ENCODE measurements at places on chromosomes 1 and 21.

- no peak for DNase-seq
These were observed 856 bp downstream of the NRDC start for GRCh38 chr1:51877434-51878307.

DNA sequence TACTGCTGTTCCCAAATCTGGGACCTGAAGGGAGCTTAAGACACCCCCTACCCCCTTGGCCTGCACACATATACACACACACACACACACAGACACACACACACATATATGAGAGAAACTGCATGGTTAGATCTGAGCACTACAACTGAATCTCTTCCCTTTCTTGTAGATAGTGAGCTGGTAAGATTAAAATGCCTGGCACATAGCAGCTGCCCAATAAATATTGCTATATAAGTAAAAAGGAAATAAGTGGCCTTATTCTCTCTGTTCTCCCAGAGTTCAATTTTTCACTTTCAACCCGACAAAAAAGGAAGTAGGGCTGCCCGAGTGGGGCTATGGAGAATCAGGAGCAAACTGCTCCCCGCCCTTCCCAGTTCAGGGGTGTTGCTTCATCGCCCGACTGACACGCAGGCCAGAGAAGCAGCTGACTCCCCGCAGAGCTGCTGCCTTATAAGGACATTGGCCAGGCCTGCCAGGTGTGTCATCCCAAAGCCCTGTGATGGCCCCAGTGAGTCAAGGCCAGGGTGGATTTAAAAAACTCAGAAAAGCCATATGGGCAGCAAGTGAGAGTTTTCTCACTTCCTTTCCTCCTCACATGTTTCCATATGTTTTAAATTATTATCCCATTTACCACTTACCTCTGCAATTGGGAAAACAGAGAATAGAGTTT, 106.5 kb upstream of the SLC44A3 start:
- DNase-seq, result no peak

DNA sequence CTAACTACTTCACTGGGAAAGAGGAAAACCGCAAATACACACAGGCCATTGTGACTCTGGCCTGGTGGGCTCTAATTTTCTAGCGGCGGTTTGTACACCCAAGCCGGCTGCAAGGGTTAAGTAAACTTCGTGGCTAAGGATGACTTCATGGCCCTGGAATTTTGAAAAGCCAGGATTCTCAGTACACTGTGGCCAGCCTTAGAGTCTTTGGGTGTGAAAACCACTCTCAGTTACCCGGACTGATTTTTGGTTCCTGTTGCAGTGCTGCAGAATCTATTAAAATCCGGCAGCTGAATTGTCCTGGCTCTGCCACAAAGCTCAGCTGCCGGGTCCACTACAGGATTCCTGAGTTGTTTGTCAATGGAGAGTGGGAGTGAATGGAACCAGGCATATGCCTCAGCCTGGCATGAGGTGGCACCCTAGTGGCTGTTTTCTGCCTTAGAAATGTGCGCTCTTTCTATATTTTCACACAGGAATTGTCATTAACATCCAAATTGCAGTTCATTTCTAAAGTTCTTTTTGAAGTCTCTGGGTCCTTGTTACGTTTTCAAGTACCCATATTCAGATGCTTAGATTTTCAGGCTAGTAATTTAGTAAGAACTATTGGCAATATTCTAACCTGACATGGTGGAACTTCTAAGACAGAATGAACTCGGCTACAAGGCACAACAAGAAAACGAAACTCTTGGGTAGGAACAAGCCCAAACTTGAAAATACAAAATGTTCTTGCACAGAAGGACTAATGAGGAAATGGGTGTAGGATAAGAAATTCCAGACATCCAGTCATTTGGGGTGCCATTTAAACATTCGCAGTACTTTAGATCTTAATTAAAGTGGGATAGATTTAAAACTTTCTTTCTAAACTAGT, 255.9 kb downstream of the NFIA start:
- no peak for DNase-seq

- DNase-seq, result no peak
These were observed 76.7 kb downstream of the TRIM11 start for GRCh38 chr1:228329887-228330286.

GRCh38 chr1:230123280-230124185, 56.5 kb downstream of the GALNT2 start:
- no peak for DNase-seq

DNA sequence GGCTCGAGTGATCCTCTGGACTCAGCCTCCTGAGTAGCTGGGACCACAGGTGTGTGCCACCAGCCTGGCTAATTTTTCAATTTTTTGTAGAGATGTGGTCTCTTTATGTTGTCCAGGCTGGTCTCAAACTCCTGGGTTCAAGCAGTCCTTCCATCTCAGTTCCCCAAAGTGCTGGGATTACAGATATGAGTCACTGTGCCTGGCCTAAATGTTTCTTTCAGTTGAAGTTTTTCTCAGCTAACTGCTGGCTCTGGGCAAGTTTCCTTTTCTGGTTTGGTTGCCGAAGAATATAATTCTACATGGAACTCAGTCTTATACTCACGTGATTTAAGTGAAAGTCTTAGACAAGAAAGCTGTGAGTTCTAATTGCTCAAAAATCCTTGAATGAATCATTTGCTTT, 57.0 kb downstream of the SASS6 start:
- DNase-seq, result no peak

DNA sequence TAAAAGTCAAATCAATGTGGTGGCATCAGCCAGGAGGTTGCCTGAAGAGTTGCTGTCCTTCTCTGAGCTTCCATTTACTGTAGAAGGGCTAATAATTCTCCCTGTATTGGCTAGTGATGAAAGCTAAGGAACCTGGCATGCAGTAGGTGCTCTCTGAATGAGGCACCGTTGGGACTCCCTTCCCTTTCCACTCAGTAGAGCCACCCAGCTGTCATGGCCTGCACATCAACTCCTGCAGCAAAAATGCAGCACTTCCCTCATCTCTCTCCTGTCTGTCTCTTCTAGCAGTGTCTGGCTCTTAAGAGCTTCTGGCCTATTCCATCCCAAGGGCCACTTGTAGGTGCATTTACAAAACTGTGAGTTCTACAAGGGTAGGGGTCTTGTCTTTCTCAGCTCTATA, 369.0 kb downstream of the MATN1 start:
- DNase-seq, result no peak

DNA sequence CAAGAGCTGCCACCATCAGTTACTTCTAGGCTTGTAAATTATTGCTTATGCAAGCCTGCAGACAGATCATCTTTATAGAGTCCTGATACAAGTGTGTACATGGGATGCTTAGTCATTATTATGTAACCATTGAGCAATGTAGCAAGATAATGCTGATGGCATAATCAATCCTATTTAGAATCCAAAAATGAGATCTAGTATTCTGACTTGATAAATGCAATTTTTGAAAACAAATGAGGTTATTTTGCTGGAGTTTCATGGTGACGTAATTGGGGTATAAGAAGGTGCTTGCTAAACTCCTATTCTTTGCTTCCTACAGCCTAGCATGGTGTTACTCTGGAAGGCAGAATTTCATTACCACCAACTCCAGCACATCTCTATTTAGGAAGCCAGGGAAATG, 801.7 kb upstream of the PRMT6 start:
- no peak for DNase-seq

DNA sequence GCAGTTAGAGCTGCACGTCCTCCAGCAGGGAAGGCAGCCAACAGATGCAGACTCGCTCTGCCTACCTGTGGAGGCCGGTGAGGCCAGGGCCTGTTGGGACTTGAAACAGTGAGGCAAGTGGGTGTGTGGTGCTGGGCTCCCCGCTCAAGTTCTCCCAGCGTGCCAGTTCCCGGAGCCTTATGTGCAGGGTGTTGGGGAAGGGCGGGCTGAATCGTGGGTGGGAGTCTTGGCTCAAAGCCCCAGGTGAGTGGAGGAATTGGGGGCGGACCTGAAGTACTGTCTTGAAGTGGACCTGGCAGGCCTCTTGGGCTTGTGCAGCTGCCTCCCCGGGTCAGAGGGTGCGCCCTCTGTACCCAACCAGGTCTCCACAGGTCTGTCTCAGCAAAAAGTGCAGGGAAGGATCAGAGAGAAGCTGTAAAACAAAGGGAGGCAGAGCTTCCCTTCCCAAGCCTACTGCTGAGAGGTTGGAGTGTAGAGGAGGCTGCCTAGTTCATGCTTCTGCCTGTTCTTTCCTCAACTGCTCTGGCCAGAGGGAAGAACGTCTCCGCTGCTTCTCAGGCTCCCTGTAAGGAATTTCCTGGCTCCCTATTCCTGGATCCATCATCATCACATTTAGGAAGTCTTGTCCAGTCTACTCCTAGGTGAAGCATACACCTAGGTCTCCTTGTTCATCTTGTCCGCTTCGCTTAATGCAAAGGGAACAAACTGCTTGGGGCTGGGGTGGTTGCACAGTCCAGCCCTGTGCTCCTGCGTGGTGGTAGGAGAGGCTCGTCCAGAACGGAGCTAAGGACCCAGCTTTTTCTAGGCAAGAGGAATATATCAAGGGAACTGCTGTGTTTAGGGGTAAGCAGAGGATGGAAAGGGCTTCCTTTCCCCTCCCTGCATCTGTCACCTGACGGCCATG, 14.9 kb downstream of the UTP11 start:
- no peak for DNase-seq

DNA sequence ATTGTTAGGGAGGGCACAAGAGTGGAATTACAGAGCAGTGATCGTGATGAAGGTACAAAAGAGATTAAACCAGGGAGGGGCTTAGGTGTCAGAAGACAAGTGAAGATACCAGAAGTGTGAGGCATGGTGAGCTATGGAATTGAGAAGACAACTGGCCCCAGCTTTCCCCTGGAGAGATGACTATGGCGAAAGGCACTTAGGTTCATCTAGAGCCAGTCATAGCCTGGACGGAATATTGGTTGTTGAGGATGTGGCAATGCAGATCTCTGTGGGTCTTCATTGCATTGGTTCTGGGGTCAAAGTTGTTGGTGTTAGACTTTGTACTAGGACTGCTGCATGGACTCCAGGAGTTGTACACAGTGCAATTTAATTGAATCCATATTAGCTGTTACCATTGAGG, 115.7 kb downstream of the FASLG start:
- DNase-seq, result no peak

DNA sequence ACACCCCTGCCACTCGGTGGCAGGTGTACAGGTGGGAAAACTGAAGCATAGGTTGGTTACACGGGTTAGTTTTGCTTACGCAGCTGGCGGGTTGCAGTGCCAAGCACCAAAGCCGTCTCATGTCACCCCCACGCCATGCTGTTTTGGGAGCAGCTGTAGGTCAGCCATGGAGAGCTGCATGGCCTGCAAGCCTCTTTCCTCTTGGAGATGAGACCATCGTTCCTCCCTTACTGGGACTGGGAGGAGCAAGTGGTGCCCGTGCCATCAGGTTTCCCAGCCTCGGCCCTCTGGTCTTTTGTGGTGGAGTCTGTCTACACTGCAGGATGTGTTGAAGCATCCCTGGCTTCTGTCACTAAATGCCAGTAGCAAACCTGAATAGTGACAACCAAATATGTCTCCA, 46.9 kb downstream of the AJAP1 start:
- DNase-seq, result no peak

GRCh38 chr1:2175055-2175414, 19.5 kb downstream of the FAAP20 start:
- DNase-seq, result no peak

- DNase-seq, result no peak
These were observed 182.0 kb upstream of the C1orf174 start for GRCh38 chr1:4081806-4082711.

- DNase-seq, result no peak
These were observed 17.6 kb downstream of the ESRRG start for GRCh38 chr1:216705676-216706075.

DNA sequence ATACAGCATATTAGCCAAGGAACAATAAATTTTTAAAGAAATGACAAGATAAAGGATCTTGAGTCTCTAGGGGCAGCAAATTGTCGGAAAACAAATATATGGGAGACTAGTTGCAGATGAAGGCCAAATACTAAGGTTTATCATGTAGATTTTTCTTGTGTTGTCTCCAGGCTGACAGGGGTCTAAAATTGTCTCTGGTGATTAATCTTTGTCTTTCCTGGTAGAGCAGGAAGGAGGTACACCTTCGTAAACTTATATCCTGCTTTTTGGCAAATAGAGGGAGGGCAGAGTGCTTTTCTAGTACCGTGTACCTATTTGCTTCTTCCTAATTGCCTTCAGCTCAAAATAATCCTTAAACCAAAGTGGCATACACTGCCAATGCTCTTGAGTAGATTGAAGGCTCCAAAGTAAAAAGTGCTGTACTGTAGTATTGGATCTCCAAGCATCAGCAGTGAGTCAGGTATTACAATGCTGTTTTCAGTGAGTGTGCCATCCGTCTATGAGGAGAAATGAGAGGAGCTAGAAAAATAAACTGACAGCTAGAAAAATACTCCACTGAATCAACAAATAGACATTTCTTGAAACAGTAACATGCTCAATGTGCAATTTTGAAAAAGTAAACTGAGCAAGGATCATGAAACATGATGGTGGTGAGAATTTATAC, 1.8 kb upstream of the LEPR start:
- DNase-seq, result no peak

DNA sequence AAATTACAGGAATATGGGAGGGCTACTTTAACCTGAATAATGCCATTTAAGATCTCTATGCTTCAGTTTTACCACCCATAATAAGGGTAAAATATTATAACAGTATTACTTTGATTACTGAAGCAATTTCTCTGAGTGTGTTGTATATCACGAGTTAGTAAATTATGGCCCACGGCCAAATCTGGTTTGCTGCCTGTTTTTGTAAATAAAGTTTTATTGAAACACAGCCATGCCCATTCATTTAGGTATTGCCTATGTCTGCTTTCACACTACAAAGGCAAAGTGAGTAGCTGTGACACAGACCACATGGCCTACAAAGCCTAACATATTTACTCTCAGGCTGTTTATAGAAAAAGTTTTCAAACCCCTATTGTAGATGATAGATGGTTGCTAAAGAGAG, 156.8 kb downstream of the CDC42BPA start:
- no peak for DNase-seq

DNA sequence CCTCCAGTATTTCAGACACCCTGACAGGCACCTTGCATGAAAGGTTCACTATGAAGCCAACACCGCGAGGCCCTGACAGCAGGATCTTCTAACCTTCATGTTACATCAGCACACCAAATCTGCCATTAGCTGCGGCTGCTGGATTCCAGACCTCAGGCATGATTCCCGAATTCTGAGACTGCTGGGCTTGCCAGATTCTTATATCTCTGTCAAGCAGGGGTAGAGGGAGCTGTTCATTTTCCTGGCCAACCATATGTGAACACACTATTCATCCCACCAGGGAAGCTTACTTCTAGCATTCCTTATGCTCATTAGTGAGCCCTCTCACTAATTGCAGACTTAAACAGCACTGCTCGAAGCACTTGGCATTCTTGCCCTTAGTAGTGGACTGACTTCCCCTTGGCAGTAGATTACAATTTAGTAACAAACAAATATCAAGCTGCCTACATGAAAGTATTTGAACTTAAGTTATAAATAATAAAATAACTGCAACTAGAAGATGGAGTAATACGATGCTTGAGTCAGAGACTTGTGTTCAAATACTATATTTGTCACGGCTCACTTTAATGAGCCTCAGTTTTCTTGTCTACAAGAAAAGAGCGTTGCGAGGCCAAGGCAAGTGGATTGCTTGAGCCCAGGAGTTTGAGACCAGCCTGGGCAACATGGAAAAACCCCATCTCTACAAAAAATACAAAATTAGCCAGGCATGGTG, 43.3 kb downstream of the NID1 start:
- no peak for DNase-seq

- no peak for DNase-seq
These were observed 5.4 kb upstream of the LAMC2 start for GRCh38 chr1:183180634-183181056.

- no peak for DNase-seq
These were observed 156.6 kb downstream of the GREM2 start for GRCh38 chr1:240455228-240455821.

GRCh38 chr1:235945775-235946570, 79.3 kb upstream of the LYST start:
- DNase-seq, result no peak
